Renal cortex interstitium (tissue), 15 donors: ENCODE measurements at places on chromosomes 16 and 17. TPM values are rescaled to one million over a fixed set of nuclear protein-coding genes. Genes with fewer than 3 reads are reported as not detected.

Gene GNGT2
- polyA plus RNA-seq: 1.9 TPM

DNA sequence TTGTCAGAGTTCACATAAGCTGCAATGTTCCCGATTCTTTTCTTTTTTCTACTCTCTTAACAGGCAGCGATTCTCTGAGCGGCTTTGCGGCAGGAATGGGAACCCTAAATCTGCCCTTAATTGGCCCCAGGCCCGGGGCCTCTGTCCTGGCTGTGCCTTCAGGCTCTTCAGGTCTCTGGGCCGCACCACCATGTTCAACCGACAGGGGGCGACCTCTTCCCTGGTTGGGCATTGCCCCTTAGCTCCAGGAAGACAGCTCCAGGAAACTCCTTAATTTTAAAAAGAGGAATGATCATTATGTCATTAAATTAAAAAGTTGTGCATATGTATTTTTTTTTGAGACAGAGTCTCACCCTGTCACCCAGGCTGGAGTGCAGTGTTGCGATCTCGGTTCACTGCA lies 20.3 kb downstream of the CACNG5 start:
- DNase-seq: no peak

- no peak for DNase-seq
Measured at GRCh38 chr17:29407856-29408255, 17.7 kb downstream of the TAOK1 start.

GRCh38 chr16:84069540-84069939 lies 26.9 kb upstream of the SLC38A8 start:
- no peak for DNase-seq

GRCh38 chr16:83305092-83305491 lies 502.7 kb upstream of the HSBP1 start:
- no peak for DNase-seq

DNA sequence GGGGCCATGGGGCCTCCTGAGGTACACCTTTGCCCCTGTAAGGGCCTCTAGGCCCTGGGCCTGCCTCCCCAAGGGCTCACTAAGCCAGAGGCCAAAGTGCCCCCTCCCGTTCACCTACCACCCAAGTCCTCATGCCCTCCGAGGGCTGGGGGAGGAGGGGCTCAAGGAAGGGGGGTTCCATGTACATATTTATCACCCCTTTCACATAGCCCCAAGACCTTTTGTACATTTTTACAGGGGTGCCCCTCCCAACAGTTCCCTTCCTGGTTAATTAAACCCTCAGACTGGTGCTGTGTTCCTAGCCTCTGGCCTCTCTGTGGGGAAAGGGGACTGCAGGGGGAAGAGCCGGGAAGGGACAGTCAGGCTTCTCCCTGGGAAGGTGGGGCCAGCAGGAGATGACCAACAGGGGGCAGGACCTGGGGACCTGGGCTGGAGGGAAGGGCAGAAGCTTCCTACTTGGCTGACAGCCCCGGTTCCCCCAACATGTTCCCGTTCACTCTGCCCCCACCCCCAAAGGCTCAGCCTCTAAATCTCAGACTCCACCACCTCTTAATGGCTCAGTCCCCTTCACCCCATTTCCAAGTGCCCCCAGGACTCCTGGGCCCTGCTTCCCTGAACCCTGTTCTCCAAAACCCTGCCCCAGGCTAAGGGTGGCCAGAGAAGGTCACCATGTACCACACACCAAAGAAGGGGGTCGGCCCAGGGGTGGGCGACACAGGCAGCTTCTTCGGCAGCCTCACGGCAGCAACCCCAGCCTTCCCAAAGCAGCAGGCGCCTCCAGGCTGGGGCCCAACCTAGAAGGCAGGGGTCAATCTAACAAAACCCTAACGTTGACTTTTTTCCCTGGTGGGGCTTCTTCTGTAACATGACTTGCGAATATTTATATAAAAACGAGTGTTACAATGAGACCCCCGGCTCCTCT lies 11.9 kb downstream of the FBRS start:
- no peak for DNase-seq

DNA sequence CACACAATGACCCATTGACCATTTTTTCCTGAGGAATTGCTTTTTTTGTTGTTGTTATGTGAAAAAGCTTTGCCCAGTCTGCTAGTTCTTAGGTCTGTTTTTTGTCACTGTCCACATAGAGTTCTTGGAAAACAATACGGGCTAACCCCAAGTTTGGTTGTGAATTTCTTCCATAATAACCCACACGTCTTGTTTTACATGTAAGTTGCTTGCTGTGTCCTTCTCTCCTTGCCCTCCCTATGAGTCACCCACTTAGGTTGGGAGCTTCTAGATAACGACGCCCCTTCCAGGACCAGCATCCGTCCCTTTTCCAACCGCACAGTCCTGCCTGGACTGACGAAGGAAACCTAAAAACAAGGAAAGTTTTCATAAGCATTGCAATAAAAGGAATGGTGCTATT lies 175.3 kb upstream of the HS3ST3A1 start:
- DNase-seq: no peak

DNA sequence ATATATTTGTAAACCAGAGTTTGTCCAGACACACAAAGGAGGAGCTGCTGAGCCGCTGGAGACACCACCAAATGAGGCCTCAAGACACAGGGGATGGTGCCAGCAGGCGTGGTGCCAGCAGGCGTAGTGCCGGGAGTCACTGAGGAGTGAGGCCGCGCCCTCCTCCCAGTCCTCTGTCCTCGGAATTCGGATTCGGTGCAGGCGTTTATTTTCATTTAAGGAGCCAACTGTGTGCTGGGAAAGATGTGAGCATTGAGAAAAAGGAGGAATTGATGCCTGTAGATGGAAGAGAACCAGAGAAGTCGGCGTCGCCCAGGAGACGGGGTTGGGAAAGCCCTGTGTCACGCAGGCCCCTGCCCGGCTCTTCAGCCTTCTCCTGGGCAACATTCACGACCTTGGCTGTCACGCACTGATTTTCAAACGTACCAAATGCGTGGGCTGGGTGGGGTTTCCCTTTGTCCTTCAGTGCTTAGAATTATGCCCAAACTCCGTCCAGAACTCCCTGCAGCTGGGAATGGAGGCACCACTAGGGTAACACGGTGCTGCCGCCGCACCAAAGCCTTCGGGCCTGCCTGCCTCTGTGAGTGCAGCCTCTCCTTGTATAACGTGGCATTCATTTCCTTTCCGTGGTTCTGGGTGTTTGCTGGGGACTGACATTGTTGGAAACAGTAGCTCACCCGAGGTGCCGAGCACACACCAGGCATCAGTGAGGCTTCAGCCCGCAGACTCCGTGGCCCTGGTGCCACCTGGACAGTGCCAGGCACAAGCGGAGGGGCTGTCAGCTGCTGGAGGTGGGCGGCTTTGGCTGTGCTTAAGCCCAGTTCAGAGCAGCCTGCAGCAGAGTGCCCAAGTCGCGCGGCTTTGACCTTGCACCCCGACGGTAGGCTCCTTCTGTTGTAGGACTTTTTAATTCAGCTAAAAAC lies 49.0 kb upstream of the CHMP6 start:
- no peak for DNase-seq

- no peak for DNase-seq
Measured at GRCh38 chr17:61457226-61457983, 5.2 kb downstream of the TBX4 start.

- no peak for DNase-seq
Measured at GRCh38 chr16:80346111-80346632, 194.6 kb upstream of the DYNLRB2 start.

DNA sequence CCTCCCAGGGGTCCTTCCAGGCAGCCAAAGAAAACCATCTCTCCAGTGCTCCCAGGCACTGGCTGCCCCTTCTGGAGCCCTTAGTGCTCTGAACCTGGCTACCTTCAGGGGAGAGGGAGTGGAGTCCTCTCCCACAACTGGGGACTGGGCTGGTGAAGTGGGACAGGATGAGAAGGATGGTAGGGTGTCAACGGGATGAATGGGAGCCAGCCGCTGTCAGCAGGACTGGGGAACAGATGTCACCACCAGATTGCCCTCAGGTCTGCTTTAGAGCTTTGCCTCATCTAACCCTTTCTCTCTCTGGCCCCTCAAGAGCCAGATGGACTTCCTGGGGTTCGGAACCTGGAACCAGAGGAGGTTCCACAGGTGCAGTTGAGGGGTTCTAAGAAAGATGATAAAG lies 488 bp upstream of the SEBOX start:
- DNase-seq: no peak

GRCh38 chr16:75593825-75594820 lies 27.9 kb downstream of the GABARAPL2 start:
- DNase-seq: no peak

DNA sequence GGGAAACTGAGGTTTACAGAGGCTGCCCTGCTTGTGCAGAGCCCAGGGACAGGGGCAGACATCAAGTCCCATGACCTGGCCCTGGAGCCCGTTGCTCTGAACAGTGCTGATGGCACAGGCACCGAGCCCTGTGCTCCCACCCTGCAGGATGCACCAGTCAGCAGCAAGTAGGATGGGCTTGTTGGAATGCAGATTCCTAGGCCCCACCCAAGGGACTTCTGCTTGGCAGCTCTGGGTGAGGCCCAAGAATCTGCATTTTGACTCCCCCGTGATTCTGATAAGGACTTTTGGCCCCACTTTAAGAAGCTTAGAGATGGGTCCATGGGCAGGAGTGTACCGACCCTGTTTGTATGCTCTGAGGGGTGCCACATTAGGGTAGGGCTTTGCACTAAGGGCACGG lies 23.3 kb downstream of the LASP1 start:
- no peak for DNase-seq
